ENCODE measurements at places on chromosomes 3 and 15.

DNA sequence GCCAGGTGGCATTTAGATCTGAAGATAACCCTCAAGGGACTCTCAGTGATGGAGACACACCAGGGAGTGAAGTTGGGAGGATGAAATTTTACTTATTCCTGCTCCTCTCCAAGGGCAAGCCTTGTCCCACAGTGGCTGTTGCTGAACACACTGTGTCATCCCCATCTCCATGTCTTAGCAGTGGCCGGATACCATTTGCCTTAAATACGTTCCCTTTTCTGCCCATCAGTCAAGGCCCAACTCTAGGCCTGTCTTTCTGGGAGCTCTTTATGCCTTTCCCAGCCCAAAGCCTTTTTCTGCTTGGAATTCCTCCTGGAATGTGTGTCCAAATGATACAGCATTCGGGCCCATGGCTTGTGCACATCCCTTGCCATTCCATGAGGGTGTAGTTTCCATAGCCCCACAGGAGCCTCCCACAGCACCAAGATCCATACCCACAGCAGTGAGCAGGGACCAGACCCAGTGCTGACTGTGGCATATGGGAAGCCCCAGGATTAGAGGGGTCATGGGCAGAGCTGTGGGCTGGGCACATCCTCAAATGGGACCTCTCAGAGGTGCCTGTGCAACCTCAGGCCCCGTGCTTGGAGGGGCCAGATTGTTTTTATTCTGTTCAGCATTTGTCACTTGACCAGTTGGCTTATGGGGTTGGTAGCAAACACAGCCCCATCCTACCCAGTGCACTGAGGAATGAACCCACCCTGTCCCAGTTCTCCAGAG lies 63.7 kb upstream of the PRR23C start:
- DNase-seq, result no peak

DNA sequence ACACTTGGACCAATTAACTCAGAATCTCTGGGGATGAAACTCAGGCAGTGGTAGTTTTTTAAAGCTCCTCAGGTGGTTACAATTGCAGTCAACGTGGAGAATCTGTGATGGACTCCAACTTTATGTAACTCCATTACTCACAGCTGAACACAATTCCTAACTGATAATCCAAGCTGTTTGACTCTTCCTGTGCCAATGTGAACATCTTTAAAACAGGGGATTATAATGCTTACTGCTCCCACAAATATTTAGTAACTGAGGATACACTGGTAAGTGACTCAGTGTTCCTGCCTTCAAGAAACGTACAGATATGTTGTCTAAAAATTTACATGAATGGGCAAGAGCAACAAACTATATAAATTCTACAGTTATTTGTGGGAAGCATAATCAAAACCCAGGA lies 85.6 kb downstream of the OSBPL10 start:
- no peak for DNase-seq

DNA sequence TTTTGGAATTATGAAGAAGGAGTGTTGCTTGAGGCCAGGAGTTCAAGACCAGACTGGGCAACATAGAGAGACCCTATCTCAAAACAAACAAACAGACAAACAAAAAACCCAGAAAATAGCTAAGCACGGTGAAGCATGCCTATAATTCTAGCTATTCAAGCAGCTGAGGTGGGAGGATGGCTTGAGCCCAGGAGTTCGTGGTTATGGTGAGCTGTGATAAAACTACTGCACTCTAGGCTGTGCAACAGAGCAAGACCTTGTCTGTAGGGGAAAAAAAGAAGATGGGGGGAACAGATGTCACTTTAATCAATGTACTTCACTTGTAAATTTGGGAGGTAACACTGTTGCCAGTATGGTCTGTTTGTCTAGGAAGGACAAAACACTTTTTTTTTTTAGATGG lies 18.7 kb upstream of the EOMES start:
- no peak for DNase-seq

GRCh38 chr15:95996494-95996893 lies 334.0 kb upstream of the NR2F2 start:
- DNase-seq, result peak; percentile 31

DNA sequence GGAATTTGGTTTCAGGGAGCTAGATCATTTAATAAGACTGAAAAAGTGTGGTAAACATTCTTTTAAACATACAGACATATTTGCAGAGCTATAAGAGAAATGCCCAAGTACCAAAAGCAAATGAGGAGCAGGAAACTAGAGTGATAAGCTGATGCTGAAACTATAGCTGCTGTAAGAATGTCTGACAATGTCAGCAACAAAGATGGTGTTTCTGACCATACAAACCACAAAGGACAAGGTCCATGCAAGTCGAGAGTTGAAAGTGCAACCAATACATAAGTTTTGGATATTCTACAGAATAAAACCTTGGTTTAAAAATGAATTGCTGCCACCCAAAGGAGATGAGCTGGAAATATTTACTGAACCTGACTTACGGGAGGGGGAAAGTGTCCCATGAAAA lies 610.2 kb downstream of the TBL1XR1 start:
- DNase-seq, result no peak

- DNase-seq, result no peak
Measured at GRCh38 chr3:66299891-66300290, 79.1 kb downstream of the SLC25A26 start.

- DNase-seq, result no peak
Measured at GRCh38 chr3:104412608-104413580, 953.8 kb upstream of the ALCAM start.

DNA sequence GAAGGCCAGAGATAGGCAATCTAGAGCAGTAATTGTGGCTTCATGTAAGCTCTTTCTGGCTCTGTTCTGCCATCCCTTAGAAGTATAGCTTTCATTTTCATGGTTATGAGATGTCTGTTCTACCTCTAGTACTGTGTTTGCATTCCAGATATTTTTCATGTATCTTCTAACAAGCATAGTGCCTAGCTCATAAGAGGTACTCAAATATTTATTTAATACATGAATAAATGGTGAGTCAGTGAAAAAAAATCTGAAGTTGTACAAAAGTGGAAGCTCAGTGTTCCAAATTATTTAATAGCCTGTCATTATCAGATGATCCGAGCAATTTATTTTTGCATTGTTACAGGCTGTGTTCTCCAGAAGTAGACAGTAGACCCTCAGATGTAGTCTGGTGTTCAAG lies 64.3 kb downstream of the OXSM start:
- DNase-seq, result no peak

- no peak for DNase-seq
Measured at GRCh38 chr3:128320551-128321340, 145.9 kb downstream of the DNAJB8 start.

GRCh38 chr15:70547846-70548487 lies 215.4 kb downstream of the UACA start:
- no peak for DNase-seq

DNA sequence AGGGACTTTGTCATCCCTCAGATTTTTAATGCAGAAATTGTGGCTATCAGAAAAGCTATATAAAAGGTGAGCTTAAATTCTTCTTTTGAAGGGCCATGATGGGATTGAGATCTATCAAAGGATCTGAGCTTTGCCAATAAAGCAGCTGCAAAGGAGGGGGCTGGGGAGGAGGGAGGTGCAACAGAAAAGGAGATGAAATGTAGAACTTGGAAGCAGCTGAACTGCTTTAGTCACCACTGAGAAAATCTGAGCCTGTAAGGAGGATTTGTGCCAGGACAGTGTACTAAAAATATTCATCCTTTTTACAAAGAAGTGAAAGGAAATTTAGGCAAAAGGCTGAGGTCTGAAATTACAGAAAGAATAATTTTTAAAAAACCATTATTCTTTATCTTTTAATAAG lies 10.4 kb downstream of the TSPAN3 start:
- DNase-seq, result no peak

DNA sequence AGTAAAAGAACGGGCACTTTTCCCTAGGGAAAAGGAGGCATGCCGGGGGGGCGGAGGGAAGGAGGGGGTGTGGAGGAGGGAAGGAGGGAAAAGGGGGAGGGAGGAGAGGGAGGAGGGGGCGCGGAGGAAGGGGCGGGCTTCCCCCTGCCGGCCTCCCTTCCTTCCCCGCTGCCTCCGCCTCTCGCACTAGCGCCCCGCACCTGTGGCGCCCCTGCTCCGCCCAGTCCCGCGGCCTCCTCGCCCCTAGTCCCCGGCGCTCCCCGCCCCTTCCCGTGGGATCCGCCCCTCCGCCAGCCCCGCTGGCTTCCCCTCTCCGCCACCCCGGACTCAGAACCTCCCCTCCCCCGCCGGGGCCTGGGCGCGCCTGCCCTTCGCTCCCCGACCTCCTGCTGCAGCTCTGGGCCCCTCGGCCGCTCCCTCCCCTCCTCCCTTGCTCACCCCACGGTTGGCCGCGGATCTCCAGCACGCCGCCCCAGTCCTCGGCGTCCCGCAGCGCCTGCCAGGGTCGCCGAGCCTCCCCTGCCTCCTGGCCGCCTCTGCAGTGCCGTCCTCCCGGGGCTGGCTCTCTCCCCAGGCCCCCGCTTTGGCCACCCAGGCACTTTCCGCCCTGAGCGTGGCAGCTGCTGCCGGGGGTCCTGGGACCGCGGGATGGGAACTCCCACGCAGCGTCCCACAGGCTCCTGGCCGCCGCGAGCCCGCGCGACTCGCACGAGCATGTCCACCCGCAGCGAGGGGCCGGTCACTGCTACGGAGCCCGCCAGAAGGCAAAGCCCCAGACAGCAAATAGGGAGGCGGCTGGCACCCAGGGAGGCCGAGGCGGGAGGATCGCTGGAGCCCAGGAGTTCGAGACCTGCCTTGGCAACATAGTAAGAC lies 147.4 kb downstream of the TJP1 start:
- no peak for DNase-seq

GRCh38 chr3:147672436-147672835 lies 263.3 kb downstream of the ZIC1 start:
- DNase-seq, result no peak

DNA sequence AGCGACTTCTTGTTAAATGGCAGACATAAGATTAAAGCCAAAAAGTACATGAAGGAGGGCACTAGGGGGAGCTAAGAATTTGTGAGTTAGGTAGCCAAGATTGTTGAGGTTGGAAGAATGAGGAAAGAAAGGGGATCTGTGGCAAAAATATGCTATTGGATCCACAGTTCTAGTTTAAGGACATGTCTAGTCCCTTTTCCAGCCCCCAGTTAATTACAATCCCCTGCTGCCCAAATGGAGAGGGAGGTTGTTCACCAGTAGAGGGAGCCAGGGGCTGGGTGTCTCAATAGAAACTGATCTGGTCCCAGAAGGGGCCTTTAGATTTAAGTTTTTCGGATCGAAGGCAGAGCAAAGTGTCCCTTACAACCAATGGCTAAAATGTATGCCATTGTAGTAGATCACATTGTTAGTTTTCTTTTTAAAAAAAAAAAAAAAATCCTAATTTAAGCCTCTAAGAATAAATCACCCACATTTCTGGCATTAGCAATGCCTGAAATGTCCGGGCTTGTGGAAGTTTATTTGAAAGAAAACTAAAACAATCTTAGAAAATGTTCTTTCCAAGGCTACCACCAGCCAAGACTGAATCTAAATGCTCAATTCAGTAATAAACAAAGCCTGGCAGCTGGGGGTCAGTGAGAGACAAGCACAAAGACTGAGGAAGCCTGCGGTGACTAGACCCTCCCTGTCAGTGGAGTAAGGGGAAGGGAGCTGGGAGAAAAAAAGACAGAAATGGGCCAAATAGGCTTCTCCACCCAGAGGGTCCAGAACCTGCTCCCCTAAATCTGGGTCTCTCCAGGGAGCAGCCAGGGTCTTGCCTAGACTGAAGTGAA lies 7.1 kb downstream of the COL8A1 start:
- no peak for DNase-seq

- no peak for DNase-seq
Measured at GRCh38 chr3:87350367-87351199, 74.2 kb upstream of the POU1F1 start.

DNA sequence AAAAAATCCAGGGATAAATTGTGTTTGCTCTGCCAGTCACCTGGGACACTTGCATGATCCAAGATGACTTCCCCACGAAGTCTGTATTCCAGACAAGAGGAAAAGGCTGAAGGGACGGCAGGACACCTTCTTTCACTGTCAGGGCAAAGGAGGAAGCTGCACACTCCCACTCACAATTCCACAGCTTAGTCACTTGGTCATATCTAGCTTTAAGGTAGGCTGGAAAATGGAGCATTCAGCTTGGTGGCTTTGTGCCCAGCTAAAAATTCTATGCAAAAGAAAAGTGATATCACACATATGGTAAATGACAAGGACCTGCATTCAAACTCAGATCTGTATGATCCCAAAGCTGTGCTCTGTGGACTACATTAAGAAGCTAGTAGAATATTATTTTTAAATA lies 109.2 kb upstream of the TPM1 start:
- no peak for DNase-seq
